Astrocyte (in vitro differentiated cells and primary cell): ENCODE measurements at places on chromosomes 3 and 15. TPM values are rescaled to one million over a fixed set of nuclear protein-coding genes. Genes with fewer than 3 reads are reported as not detected.

The SERINC4 gene
- total RNA-seq, result 0.30 TPM in 1 of 2 replicates, not detected in the other

The SPINK8 gene
- not detected in 2 replicates for total RNA-seq

The KIF15 gene
- 0.82 and 1.5 TPM in 2 replicates for total RNA-seq

- DNase-seq, result no peak
Observed at GRCh38 chr3:23926736-23927135, 9.8 kb downstream of the RPL15 start.

DNA sequence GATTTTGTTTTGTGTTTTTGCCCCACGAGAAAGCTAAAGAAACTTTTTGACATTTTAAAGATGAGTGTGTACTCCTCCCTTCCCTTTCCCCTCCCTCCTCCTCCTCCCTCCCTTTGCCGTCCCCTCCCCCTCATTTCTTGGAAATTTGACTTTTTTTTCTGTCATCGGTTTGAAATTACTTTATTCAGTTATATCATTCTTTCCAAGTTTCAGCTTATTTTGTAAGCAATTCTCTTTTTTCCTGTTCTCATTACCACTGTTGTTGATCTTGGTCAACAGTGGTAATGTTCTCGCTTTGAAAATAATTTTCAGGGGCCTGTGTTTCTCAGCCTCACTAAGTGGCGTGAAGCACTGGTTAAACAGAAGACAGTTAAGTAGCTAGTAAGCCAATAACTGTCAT lies 178.4 kb downstream of the AKAP13 start:
- DNase-seq, result no peak

The GASK1A gene
- total RNA-seq, result 0.09 TPM in 1 of 2 replicates, not detected in the other

GRCh38 chr3:4588466-4588865 lies 95.3 kb downstream of the ITPR1 start:
- DNase-seq, result peak; percentile 62

DNA sequence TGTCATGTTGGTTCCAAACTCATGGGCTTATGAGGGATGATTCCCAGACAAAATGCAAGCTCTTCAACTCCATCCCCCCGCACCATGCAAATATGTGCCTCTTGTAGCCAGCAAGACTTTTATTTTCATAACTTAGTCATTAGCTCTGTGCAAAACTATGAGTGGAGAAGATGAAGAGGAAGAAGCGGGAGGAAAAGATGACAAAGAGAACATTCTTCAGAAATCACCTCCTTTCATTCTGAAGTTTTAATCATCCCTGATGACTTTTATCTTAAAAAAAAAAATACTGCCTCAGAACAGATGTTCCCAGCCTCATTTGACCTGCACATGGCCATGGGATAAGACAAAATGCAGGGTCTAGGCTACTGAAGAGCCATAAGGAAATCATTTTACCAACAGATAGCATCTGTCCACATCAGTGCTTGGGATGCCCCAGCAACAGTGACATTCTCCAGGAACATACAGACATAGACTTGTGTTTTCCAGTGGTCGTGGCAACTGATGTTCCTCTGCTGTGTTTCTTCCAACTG lies 145.5 kb downstream of the WNT5A start:
- DNase-seq, result peak; percentile 65

DNA sequence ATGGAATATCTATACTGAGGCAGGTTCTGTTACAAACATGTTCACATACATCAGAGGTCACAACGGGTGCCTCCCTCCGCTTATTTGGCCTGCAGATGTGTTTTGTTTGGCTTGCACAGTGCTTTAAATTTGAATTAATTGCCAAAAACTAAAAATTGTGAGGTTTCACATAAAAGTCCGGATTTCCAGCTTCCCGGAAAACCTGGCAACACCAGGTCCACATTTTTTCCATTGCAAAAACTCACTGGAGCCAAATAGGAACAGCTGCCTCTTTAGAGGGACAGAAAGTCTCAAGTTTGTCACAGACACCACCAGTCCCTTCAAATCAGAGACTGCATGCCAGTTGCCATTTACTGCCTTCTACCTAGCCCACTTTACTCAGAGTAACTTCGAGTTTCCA lies 205.9 kb upstream of the MDFIC2 start:
- DNase-seq, result no peak

- peak; percentile 38 for DNase-seq
Observed at GRCh38 chr15:34011481-34011880, 27.5 kb downstream of the AVEN start.

The CLEC3B gene
- total RNA-seq, result 0.32 TPM in 1 of 2 replicates, not detected in the other
